Psoas muscle (tissue), 8 donors: ENCODE measurements at places on chromosomes 1 and 21. TPM values are rescaled to one million over a fixed set of nuclear protein-coding genes. Genes with fewer than 3 reads are reported as not detected.
A peak's percentile ranks its signal among the peaks of the same experiment; 100 is the strongest.

C1orf146 gene
- not detected for total RNA-seq

ADAMTS4 gene
- 8.9 TPM for total RNA-seq

ENO1 gene
- 364 TPM for total RNA-seq

- DNase-seq, result peak; percentile 85
Observed at GRCh38 chr1:230868736-230869385, 540 bp upstream of the C1orf198 start.

GRCh38 chr1:176243746-176244145 is 36.7 kb upstream of the COP1 start:
- no peak for DNase-seq

TLCD4 gene
- 26.9 TPM for total RNA-seq

GRCh38 chr1:73637264-73637663 is 560.7 kb downstream of the LRRIQ3 start:
- DNase-seq, result no peak

- no peak for DNase-seq
Observed at GRCh38 chr1:203691447-203691846, 64.8 kb downstream of the ATP2B4 start.

DNA sequence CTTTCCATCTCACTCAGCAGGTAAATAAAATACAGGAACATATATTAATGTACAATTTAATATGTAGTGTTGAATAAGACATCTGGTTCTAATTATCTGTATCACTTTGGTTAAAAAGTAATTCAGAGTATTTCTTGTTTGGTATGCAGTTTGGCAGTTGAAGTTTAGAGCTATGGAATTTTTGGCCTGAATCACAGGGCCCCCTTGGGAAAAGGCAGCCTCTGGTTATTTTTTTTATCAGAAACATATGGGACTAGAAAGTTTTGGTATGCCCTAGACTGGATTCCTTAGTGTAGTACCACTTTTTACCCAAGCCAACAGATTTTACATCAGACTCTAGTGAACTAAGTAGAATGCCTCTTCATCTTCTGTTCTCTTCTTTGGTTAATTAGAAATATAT is 26.4 kb downstream of the CNST start:
- no peak for DNase-seq

RIMS3 gene
- total RNA-seq, result 0.42 TPM

DNA sequence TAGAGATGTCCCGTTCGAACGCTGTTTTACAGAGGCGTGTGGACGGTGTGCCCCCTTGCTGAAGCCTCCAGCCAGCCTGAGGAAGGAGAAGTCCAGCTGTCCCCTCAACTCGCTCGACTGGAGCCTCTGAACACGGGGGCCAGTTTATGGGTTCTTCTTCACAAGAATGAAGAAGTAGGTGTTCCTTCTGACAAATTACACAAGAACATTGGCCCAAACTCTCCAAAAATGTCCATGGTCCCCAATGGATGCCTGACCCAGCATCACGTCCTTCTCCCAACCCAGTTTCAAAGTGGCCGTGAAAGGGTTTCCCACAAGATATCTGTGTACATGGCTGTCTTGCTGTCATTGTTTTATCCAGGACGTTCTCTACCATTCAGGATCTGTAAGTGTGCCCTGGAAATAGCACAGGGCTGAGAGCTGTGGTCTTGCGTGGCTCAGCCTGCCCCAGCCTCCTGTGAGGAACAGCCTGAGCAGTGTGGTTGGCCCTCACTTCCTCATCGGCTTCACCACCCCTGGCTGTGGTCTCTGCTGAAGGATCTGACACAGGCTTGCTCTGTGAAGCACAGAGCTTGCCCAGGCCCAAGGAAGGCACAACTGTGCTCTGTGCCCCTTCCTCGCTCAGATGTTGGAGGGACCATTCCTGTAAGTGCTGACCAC is 1.0 kb upstream of the S100B start:
- peak; percentile 63 for DNase-seq

- DNase-seq, result no peak
Observed at GRCh38 chr1:37948166-37948565, 1.3 kb upstream of the INPP5B start.

- no peak for DNase-seq
Observed at GRCh38 chr1:180151508-180151907, 3.2 kb upstream of the QSOX1 start.

DNA sequence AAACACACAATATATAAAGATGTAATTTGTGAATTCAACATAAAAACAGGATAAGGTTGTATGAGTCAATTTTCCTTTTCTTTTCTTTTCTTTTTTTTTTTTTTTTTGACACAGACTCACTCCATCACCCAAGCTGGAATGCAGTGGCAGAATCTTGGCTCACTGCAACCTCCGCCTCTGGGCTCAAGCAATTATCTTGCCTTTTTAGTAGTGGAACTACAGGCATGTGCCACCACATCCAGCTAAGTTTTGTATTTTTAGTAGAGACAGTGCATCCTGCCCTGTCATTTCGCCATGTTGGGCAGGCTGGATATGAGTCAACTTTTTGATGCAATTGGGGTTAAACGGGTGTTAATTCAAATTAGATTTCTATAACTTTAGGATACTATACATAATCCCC is 10.3 kb upstream of the SPRR2B start:
- no peak for DNase-seq

DNA sequence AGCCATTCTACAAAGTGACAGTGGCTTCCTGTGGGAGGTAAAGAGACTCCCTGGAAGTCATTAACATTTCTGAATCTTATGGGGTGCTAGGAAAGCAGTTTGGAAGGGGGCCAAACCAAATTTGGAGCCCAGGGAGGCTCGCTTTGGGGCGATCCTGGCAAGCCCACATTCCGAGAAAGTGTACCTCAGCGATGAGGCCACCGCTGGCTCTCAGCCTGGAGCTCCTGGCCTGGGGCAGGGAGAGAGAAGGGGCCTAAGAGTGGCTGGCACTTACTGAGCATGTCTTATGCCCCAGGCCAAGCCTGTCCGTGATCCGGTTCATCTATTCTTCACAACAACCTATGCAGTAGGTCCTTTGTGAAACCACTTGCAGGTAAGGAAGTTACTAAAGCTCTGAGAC is 98.8 kb downstream of the CCDC185 start:
- DNase-seq, result no peak

- no peak for DNase-seq
Observed at GRCh38 chr21:42855937-42856335, 23.4 kb downstream of the WDR4 start.

GRCh38 chr1:2393471-2393877 is 1.8 kb downstream of the RER1 start:
- DNase-seq, result no peak

DNA sequence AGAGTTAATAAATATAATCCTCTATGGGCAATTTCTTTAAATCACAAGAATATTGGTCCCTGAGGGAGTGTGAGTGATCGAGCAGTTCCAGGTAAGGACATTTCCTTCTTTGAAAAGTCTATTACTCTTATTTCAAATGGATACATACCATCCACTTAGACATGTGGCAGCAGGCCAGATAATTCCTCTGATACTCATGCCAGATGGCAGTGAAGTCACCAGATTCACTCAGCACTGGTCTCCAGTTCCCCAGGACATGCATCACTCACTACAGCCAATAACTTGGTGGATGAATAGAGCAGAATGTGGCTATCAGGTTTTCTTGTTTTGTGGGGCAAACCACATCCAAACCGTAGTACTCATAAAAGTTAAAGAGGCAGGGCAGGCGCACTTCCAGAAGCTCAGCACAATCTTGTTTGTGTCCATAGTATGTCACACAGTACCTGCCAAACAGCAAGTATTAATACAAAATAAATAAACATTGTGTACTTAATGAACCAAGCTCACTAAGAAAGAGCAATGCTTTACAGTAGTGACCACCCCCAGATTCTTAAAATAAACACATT is 74.2 kb upstream of the CD53 start:
- no peak for DNase-seq
